Neural progenitor cell (in vitro differentiated cells): ENCODE measurements at places on chromosomes 4 and X.
A peak's percentile ranks its signal among the peaks of the same experiment; 100 is the strongest.

- DNase-seq, result no peak
Measured at GRCh38 chrX:24833695-24834094, 140.0 kb downstream of the POLA1 start.

DNA sequence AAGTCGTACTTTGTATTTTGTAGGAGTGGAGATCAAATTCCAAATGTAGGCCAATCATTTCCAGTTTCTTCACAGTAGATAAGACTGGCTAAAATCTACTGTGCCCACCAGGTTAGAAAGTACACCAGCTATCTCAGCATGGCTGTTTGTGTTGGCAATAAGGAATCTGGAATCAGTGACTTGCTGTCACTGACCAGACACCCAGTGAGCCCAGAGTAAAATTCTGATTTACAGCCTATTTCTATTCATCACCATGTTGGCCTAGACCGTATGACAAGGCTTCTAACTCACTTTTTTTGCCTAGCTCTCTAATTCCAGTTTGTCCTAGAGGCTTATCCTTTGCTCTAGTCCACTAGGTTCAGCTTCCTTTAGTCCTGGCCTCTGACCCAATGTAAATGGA is 25.4 kb downstream of the SMIM43 start:
- no peak for DNase-seq

GRCh38 chr4:106201373-106201772 is 114.6 kb downstream of the TBCK start:
- peak; percentile 2 for DNase-seq

GRCh38 chr4:142984871-142985585 is 138.9 kb upstream of the INPP4B start:
- DNase-seq, result peak; percentile 38

- peak; percentile 54 for DNase-seq
Measured at GRCh38 chrX:108699368-108699767, 37.0 kb downstream of the IRS4 start.

- no peak for DNase-seq
Measured at GRCh38 chr4:10045481-10045880, 24.2 kb upstream of the SLC2A9 start.
